ENCODE measurements at places on chromosomes 7 and 10.

- DNase-seq: no peak
Measured at GRCh38 chr7:118183428-118183785, 557 bp upstream of the LSM8 start.

DNA sequence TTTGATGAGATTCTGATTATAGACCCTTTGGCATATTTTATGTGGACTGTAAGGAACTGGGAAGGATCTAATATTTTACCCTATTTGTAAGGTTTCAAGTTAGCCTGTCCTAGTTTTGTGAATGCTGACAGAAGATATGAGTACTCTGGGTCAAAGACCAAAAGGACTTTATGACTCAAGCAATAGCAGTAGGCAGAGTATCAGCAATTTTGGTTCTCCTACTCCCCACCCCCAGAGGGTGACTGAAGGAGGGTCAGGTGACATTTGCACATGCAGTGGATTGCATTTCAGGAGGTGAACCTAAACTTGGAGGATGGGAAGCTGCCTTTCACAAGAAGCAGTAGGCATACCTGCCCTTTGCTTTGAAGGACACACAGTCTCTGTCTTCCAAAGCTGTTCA lies 84.0 kb upstream of the KLF6 start:
- DNase-seq: no peak

DNA sequence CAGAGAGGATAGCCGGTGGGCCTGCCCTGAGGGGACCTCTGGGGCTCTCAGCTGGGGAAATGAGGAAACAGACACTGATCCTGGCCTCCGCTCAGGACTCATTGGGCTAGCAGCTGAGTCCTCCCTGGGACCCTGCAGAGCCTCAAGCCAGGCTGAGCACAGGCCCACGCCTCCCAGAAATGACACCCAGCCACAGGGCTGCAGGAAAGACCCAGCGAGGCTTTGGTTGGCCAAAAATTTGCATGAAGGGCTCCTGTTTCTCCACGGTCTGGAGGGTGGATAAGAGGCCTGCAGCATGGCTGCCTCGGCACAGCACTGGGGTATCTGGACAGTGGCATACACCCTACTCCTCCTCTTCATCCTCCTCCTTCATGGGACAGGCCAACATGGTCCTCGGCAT lies 60.4 kb downstream of the ZNF33B start:
- no peak for DNase-seq

GRCh38 chr10:34922138-34922537 lies 107.0 kb upstream of the PARD3 start:
- DNase-seq: no peak

DNA sequence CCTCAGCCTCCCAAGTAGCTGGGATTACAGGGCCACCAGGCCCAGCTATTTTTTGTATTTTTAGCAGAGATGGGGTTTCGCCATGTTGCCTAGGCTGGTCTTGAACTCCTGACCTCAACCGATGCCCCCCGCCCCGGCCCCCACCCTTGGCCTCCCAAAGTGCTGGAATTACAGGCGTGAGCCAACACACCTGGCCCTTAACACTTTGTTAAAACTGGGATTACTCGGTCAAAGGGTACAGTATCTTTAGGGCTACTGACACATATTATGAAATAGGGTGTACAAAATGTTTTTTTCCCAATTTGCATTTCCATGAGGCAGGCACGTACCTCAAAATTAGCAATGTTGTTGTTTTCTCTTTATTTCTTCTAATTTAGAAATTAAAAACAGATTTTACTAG lies 11.5 kb downstream of the NUDT5 start:
- DNase-seq: no peak

GRCh38 chr10:35368485-35369048 lies 32.3 kb downstream of the CCNY start:
- no peak for DNase-seq

GRCh38 chr7:44697136-44698045 lies 51.3 kb upstream of the ZMIZ2 start:
- DNase-seq: no peak

- no peak for DNase-seq
Measured at GRCh38 chr7:66503036-66503370, 125.7 kb upstream of the KCTD7 start.

DNA sequence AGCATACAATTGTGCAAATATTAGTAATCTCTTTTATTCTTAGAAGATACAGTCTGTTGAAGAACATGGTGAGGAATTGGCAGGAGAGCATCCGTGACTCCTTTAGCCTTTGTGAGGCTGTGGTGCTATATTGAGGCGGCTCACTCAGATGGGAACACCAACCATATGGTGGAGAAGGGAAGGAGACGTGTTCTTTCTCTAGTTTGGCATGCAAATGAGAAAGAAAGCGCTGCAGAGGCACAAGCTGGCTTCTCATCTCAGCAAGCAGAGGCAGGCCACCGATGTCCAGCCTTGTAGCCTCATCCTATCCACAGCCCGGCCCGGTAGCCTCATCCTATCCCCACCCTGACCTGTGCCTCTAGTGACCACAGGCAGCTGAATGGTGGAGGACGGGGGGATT lies 288.3 kb downstream of the CAMK1D start:
- no peak for DNase-seq

- no peak for DNase-seq
Measured at GRCh38 chr7:100632951-100633717, 8.2 kb downstream of the TFR2 start.

DNA sequence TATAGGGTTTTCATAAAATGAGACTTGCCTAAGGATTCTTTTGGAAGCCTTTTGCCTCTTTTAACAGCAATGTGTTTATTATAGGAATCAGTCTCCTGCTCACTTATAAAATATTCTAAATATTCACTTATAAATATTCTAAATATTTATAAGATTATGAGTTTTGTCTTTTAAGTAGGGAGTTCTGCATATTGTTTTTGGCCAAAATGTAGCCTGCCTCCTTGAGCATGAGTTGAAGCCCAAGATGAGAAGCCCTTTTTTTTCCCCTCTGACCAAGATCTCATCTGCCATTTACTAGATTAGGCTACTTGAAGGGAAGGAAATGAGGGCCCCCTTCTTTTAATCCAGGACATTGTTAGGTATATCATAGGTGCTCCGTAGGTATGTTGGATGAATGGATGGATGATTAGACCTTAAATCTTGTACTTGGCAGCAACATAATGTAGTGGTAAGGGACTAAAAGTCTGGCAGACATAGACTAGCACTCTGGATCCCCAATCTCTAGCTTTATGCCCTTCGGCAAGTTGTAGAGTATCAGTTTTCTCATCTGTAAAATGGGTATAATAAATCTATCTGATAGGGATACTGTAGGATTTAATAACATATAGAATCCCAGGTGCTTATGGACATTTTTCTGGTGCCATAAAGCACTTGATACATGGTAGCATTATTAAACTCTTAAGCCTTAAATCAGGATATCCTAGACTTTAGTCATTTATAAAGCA lies 59.1 kb downstream of the ARID5B start:
- no peak for DNase-seq

Data from cerebellar nuclear complex (tissue), 1 donor.